Hepatocyte (in vitro differentiated cells): ENCODE measurements at places on chromosomes 4 and X.

DNA sequence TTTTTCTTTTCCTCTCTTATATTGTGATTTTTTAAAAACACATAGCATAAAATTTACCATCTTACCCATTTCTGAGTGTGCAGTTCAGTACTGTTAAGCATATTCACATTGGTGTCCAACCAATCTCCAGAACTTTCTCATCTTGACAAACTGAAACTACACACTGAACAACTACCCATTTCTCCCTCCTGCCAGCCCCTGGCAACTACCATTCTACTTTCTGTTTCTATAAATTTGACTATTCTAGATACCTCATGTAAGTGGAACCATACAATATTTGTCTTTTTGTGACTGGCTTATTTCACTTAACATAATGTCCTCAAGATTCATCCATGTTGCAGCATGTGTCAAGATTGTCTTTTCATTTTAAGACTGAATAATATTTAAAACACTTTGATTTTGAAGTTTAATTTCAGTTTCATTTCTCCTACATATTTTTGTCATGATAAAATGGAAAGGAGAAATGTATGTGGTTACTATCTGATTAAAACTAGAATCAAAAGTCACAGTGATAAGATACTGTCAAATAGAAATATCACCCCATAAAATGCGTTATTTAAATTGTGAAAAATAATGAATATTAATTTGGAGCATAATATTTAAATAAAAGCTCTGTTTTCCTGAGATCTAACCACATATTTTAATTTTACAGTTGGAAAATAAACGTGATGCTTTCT, 122.8 kb downstream of the DIPK2B start:
- H3K4me3 ChIP-seq, result no peak overlapping the region
- no peak for DNase-seq
- H3K27ac ChIP-seq, result no peak overlapping the region
- H3K36me3 ChIP-seq, result no peaks in the 10 kb centered on the region
- no peaks in the 10 kb centered on the region for H3K4me1 ChIP-seq

DNA sequence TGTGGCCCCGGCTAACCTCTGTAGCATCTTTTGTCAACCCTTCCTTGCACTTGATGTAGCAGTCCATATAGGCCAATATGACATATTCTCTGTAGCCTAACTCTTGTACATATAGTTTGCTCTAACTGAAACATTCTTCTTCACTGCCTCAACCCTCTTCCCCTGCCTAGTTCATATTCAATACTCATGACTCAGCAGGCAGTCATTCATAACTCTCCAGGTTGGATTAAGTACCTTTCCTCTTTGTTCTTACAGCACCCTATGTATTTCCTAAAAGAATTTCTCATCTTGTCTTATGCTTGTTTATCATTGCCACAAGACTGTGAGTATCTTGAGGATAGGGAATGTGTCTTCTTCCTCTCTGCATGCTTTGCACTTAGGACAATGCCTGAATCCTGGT, 76.9 kb downstream of the TMLHE start:
- H3K4me3 ChIP-seq, result no peak overlapping the region
- H3K36me3 ChIP-seq, result no peaks in the 10 kb centered on the region
- H3K4me1 ChIP-seq, result no peaks in the 10 kb centered on the region
- H3K27ac ChIP-seq, result no peak overlapping the region
- H3K27me3 ChIP-seq, result no peaks in the 10 kb centered on the region

DNA sequence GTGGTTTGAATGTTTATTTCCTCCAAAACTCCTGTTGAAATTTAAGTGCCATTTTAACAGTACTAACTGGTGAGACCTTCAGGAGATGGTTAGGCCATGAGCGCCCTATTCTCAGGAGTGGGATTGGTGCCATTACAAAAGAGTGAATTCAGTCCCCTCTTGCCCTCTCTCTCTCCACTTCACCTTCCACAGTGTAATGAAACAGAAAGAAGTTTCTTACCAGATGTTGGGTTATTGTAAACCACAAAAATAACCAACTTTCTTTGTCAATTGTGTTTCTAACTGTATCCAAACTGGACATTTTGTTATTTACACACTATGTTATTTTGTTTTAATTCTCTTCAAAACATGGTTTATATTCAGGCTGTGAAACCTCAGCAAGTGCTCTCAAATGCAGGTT, 1734.3 kb downstream of the PCDH7 start:
- no peak overlapping the region for H3K27ac ChIP-seq
- H3K4me3 ChIP-seq, result no peak overlapping the region
- H3K4me1 ChIP-seq, result peaks cover 6% of the 10 kb centered on the region
- H3K36me3 ChIP-seq, result no peaks in the 10 kb centered on the region

DNA sequence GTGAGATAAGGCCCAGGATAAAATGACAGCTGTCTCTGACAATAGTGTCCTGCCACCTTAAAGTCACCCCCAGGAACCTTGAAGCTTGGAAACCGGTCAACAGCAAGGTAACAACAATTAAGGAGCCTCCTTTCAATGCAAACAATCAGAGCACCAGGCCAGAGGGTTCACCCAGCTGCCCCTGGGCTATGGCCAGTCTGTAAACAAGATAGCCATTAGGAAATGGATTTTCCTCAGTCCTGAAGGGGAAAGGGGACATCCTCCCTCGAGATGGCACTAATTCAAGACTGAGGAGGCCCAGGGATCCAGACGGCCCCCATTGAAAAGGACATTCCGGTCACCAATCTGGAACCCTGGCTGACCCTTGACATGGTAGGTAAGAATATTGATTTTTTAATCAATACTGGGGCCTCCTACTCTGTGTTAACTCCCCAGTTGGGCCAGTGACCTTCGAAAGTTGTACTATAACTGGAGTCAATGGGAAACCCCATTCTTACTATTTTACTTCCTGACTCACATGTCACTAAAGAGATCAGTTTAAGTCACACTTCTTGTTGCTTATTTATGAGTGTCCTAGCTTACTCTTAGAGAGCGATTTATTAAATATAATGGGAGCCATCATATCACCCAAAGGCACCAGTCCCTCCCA, 61.7 kb upstream of the CT45A1 start:
- no peak for DNase-seq
- no peaks in the 10 kb centered on the region for H3K27me3 ChIP-seq
- H3K4me3 ChIP-seq, result no peak overlapping the region
- H3K36me3 ChIP-seq, result no peaks in the 10 kb centered on the region
- no peak overlapping the region for H3K27ac ChIP-seq

GRCh38 chr4:40628888-40629287, 776 bp downstream of the RBM47 start:
- no peaks in the 10 kb centered on the region for H3K27me3 ChIP-seq
- H3K4me1 ChIP-seq, result peaks cover 14% of the 10 kb centered on the region
- H3K36me3 ChIP-seq, result no peaks in the 10 kb centered on the region
- H3K4me3 ChIP-seq, result peak overlapping the region; percentile 58

DNA sequence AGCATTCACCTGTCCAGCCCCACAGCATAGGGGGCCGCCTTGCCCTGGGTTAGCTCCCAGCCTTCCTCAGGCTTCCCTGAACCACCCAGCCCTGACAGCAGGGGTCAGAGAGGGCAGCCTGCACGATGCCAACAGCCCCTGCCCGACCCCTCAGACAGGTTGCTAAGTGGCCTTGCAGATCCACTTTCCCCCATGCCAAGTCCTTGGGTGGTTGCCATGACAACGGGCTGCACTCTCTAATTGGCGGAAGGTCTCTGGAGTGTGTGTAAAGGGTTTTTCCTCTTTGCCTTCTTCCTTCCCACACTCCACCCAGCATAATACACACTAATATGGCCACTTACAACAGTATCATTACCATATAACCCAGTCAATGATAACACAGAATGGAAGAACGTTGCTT, 99.6 kb upstream of the AFAP1 start:
- no peaks in the 10 kb centered on the region for H3K27me3 ChIP-seq
- H3K27ac ChIP-seq, result no peak overlapping the region
- no peaks in the 10 kb centered on the region for H3K4me1 ChIP-seq
- no peak overlapping the region for H3K4me3 ChIP-seq
- DNase-seq, result no peak

DNA sequence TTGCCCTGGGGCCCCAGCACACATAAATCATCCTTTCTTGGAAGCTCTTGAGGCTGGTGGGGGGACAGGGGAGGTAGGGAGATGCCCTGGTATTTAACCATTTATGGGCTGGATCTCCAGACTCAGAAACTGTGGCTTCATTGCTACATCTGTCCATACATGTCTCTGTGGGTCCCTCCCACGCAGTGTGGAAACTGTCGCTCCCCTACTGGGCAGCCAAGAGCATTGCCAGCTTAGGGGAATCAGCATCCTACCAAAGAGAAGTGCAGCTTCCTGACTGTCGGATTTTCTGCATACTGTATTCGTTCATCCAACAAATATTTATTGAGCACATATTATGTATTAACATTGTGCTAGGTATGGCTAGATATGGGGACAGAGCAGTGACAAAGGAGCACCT, 3.7 kb downstream of the GRIPAP1 start:
- H3K4me1 ChIP-seq, result no peaks in the 10 kb centered on the region
- H3K27ac ChIP-seq, result no peak overlapping the region
- H3K36me3 ChIP-seq, result no peaks in the 10 kb centered on the region
- no peaks in the 10 kb centered on the region for H3K27me3 ChIP-seq
- DNase-seq, result no peak
- H3K4me3 ChIP-seq, result no peak overlapping the region

- no peaks in the 10 kb centered on the region for H3K36me3 ChIP-seq
- H3K27ac ChIP-seq, result no peak overlapping the region
- H3K4me1 ChIP-seq, result no peaks in the 10 kb centered on the region
- no peak overlapping the region for H3K4me3 ChIP-seq
- peaks cover 2% of the 10 kb centered on the region for H3K27me3 ChIP-seq
- DNase-seq, result no peak
These were observed 7.3 kb downstream of the TMEM154 start for GRCh38 chr4:152672206-152673092.

- no peaks in the 10 kb centered on the region for H3K27me3 ChIP-seq
- DNase-seq, result no peak
- H3K4me1 ChIP-seq, result no peaks in the 10 kb centered on the region
- no peak overlapping the region for H3K27ac ChIP-seq
- no peak overlapping the region for H3K4me3 ChIP-seq
These were observed 146.2 kb downstream of the SPOCK3 start for GRCh38 chr4:167088115-167088514.

GRCh38 chrX:24498181-24498580, 33.1 kb downstream of the PDK3 start:
- no peak overlapping the region for H3K27ac ChIP-seq
- peak; percentile 26 for DNase-seq
- no peaks in the 10 kb centered on the region for H3K36me3 ChIP-seq
- no peaks in the 10 kb centered on the region for H3K27me3 ChIP-seq

DNA sequence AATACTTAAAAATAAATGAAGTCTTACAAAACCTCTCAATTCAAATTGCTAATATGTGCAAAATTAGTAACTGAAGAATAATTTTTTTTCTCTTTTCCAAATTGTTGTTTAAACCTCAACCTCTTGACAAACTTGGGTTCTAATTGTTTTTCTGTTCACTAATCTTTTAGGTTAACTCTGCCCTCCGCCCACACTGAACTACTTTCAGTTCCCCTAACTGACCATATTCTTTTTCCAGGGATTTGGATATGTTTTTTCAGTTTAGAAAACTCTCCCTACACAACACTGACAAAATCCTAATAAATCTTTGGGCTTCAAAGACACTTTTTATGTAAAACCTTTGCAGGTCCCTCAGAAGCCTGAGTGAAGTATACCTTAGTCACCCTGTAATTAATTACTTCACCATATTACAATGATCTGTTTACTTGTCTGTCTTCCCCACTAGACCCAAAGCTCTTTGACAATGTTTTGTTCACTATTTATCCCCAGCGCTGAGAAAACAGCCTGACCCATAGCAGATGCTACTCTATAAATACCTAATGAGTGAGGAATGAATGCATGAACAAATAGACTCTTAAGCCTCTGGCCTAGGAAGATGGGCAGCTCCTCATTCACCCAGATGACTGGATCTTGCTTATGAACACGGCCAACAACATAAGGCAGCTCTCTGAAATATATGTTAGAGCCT, 134.9 kb downstream of the MAML3 start:
- peaks cover 35% of the 10 kb centered on the region for H3K4me1 ChIP-seq
- H3K36me3 ChIP-seq, result no peaks in the 10 kb centered on the region
- DNase-seq, result peak; percentile 27
- no peaks in the 10 kb centered on the region for H3K27me3 ChIP-seq
- H3K4me3 ChIP-seq, result no peak overlapping the region

GRCh38 chr4:86928400-86929255, 6.2 kb upstream of the AFF1 start:
- H3K27me3 ChIP-seq, result no peaks in the 10 kb centered on the region
- no peak for DNase-seq
- H3K27ac ChIP-seq, result peak overlapping the region; percentile 84
- no peak overlapping the region for H3K4me3 ChIP-seq
- H3K4me1 ChIP-seq, result peaks cover 7% of the 10 kb centered on the region
- no peaks in the 10 kb centered on the region for H3K36me3 ChIP-seq

GRCh38 chr4:109912706-109913595, at the start of gene EGF:
EGF (plus strand) TSS chr4:109912883; CDS start chr4:109913336, 453 bp downstream.
- no peak within 1 kb of the TSS for H3K4me3 ChIP-seq
- H3K4me1 ChIP-seq, result peaks cover 14% of the 10 kb centered on the region
- peak; percentile 64 for DNase-seq

DNA sequence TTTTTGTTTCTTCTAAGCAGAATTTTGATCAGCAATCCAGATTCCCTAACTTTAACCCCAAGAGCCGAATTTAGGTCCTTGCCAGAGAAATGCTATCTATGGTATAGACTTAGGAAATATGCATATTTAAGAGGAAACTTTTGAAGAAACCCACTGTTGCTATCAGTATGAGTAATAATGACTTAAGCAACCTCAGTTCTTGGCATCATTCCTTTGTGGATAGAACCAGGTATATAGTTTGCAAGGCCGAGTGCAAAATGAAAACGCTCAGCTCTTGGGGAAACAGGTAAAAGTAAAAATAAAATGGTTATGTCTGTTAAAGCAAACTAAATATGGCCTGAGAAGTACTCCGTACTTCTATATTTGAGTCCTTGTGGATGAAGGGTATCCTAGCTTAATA, 78.1 kb downstream of the ARSF start:
- H3K4me3 ChIP-seq, result no peak overlapping the region
- no peaks in the 10 kb centered on the region for H3K27me3 ChIP-seq
- H3K27ac ChIP-seq, result no peak overlapping the region
- no peaks in the 10 kb centered on the region for H3K4me1 ChIP-seq

GRCh38 chrX:130057209-130057608, 53.1 kb downstream of the ELF4 start:
- peaks cover 4% of the 10 kb centered on the region for H3K4me1 ChIP-seq
- H3K36me3 ChIP-seq, result no peaks in the 10 kb centered on the region
- H3K4me3 ChIP-seq, result no peak overlapping the region
- no peak for DNase-seq
- H3K27ac ChIP-seq, result no peak overlapping the region

GRCh38 chr4:26384380-26385057, 63.7 kb downstream of the RBPJ start:
- H3K4me1 ChIP-seq, result no peaks in the 10 kb centered on the region
- H3K27ac ChIP-seq, result no peak overlapping the region
- H3K36me3 ChIP-seq, result no peaks in the 10 kb centered on the region
- no peak overlapping the region for H3K4me3 ChIP-seq

- H3K27me3 ChIP-seq, result no peaks in the 10 kb centered on the region
- H3K4me1 ChIP-seq, result no peaks in the 10 kb centered on the region
- no peak for DNase-seq
- no peaks in the 10 kb centered on the region for H3K36me3 ChIP-seq
- no peak overlapping the region for H3K27ac ChIP-seq
- H3K4me3 ChIP-seq, result no peak overlapping the region
These were observed 13.2 kb upstream of the COX7B2 start for GRCh38 chr4:46922205-46922604.
